IMR-90 (cell line): ENCODE measurements at places on chromosomes 12 and 14.
A peak's percentile ranks its signal among the peaks of the same experiment; 100 is the strongest.

GRCh38 chr12:68790081-68790951 lies 17.7 kb upstream of the MDM2 start:
- no peak overlapping the region for H3K4me3 ChIP-seq
- H3K4me1 ChIP-seq = peaks cover 4% of the 10 kb centered on the region
- no peak overlapping the region for H3K27ac ChIP-seq
- no peaks in the 10 kb centered on the region for H3K36me3 ChIP-seq

DNA sequence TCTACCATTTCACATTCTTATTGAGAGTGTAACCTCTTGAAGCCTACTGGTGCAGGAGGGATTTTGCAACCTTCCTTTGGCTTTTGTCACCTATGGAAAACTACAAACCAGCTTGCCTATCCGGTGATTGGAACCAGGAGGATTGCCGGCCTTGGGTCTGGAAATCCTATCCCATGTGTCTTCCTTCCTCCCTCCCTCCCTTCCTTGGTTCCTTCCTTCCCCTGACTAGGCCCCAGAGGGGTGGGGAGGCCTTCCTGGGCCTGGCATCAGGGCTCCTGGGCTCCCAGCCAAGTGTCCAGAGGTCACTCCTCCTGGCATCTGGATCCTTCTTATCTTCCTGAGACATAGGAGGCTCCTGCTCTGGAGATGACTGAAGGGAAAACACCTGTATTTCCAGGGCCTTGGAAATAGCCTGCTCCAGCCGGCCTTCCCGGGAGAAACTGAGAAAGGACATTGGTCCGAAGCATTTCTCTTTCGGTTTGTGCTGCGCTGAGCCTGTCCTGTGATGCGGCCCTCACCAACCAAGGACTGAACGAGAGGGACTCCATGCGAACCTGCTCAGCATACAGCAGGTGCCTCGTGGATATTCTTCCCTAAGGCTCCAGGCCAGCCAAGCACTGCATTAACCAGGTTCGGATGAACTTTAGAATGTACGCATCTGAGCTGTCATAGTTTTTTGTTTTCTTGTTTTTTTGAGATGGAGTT lies 43.4 kb downstream of the PSMA6 start:
- no peaks in the 10 kb centered on the region for H3K36me3 ChIP-seq
- H3K27ac ChIP-seq = no peak overlapping the region; the same call in 1 of the 2 replicates
- H3K27me3 ChIP-seq = no peaks in the 10 kb centered on the region

DNA sequence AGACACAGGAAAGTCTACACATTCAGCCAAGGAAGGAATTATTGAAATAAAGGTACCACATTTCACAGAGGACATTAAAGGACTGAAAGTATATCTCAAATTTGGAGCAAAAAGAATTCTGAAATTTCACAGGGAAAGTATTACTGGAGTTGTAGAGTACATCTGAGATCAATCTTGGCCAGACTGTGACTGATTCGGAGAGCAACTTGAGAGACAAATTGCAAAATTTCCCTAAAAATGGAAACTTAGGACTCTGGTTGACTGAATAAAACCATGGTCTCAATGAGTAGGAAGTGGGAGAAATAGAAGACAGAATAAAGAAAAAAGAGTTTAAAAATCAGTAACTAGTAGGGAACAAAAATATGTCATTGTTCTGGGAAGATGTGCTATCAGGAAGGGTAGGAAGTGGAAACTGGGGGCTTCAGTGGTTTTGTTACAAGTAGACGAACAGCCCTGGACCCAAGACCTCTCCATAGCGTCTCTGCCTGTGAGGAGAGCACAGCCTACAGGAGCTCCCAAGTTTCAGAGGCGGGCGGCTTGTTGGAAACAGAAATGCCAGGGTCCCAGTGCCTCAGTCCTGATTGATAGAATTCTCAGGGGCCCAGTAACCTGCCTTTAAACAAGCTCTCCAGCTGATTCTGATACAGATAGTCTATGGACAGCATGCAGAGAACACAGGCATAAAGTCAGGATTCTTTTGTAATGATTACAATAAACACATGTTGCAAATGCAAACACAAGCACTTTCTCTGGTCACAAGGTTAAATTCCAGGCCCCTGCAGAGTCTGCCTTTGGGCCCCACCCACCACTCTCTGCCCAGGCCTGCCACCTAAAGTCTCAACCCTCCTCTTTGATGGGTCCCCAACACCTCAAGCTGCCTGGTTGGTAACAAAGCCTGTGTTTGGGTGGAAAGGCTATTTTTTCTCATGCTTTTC lies 63.1 kb downstream of the BBS10 start:
- H3K4me3 ChIP-seq = no peak overlapping the region
- no peaks in the 10 kb centered on the region for H3K36me3 ChIP-seq
- peak overlapping the region; percentile 84; the same call in 1 of the 2 replicates for H3K27ac ChIP-seq

DNA sequence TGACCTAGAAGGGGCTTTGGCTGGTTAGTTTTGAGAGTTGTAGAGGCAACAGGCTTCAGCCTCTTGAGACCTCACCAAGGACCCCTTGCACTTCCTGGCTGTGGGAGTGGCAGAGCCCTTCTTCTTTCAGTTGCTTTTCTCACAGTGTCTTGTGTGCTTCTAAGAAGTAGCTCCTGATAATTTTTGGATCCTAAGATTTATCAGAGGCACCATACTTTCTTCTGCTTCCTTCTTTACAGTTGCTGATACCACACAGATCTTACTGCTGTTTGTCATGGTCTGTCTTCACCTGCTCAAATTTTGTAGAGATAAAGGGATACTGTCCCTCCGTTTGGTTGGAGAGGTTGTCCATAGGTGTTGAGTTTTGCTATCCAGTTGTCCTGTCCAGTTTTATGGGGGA lies 33.8 kb downstream of the VRK1 start:
- peaks cover 6% of the 10 kb centered on the region for H3K4me1 ChIP-seq
- no peaks in the 10 kb centered on the region for H3K27me3 ChIP-seq
- H3K36me3 ChIP-seq = no peaks in the 10 kb centered on the region

DNA sequence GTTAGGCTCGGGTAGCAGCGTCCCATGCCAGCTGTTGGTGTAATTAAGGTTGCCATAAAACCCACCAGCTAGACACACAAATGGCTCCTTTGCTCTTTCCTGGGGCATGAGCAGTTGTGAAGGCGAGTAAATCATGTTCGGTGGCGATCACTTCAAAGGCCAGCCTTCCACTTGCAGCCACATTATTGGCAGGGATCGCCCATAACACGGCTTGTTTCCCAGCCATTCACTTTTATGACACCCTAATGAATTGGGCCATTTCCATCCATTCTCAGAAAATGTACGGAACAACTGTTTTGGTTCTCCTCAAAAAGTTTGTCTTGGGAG lies 63.4 kb downstream of the BEGAIN start:
- H3K4me3 ChIP-seq = no peak overlapping the region
- H3K27me3 ChIP-seq = no peaks in the 10 kb centered on the region
- H3K27ac ChIP-seq = no peak overlapping the region
- H3K4me1 ChIP-seq = no peaks in the 10 kb centered on the region

DNA sequence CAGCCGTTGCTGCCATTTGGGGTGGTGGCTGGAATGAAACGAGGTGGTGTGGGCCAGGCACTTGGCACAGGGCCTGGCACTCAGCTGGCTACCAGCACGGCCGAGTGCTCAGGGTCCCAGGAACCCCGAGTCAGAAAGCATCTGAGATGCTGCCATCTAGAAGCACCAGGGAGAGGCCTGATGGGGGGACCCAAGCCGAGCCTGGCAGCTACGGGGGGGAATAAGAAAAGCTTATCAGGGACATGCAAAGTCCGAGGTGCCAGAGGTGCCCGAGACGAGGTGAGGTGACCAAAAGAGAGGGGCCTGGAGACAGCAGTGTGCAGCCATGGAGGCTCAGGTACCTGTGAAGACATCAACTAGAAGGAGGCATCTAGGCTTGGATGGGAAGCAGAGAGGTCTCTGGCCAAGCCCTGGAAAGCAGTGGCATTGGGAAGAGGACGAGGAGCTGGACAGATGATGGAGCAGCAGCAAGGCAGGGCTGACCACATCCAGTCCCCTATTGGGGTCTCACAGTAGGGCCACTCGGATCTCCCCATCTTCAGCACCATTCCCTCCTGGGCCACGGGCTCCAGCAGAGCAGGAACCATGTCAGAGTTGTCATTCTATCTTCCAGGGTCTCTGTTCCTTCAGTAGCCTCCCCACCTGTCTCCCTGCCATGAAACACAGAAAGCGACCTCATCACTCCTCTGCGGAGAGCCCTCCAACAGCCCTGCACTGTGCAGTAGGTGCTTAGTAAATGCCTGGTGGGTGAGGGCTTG lies 59.3 kb upstream of the DIO3 start:
- DNase-seq = no peak
- H3K4me3 ChIP-seq = no peak overlapping the region
- H3K27ac ChIP-seq = no peak overlapping the region
- no peaks in the 10 kb centered on the region for H3K36me3 ChIP-seq

DNA sequence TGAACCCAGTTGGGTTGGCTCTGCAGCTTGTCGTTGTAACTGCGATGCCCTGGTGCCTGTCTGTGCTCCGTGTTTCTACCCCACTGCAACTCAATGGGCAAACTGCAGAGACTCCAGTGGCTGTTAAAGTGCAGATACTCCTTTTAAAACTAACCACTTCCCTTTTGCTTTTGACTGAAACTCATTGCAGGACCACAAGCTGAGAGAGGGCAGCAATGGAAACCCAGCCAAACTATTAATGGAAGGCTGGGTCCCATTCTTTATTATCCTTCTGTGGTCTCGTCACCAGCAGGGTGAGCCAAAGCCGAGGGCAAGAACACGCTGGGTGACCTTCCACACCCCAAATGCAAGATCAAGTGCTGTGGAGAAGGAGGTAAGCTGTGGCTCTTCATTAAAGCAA lies 910.4 kb downstream of the VRK1 start:
- no peak for DNase-seq
- H3K4me1 ChIP-seq = no peaks in the 10 kb centered on the region
- no peaks in the 10 kb centered on the region for H3K36me3 ChIP-seq
- no peak overlapping the region for H3K27ac ChIP-seq
- no peak overlapping the region for H3K4me3 ChIP-seq
- H3K27me3 ChIP-seq = no peaks in the 10 kb centered on the region

DNA sequence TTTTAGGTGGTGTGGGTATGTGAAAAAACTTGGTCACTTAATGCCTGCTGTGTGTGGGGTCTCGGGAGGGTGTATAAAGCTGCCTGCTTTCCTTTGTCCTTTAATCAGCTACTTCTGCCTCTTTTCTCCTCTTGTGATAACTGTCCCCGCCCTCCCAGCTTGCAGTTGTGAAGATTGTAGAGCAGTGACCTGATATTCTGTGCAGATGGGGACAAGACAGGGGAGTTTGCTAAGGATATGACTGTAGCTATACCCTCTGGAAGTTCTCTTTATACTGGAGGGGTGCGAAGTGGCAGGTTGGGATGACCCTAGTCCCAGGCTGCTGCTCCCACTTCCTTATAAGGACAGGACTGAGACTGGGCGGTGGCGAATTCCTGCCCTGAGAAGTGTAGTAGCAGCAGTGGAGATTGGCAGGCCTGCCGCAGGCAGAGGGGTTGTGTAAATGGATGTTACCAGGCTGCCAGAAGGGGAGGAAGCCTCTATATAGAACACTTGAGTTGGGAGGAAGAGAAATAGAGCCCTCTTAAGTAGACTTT lies 835 bp downstream of the MYL6 start:
- peaks cover 15% of the 10 kb centered on the region for H3K4me1 ChIP-seq
- no peaks in the 10 kb centered on the region for H3K27me3 ChIP-seq
- peak; percentile 58 for DNase-seq
- peaks cover 52% of the 10 kb centered on the region for H3K36me3 ChIP-seq
- peak overlapping the region; percentile 73 for H3K4me3 ChIP-seq

DNA sequence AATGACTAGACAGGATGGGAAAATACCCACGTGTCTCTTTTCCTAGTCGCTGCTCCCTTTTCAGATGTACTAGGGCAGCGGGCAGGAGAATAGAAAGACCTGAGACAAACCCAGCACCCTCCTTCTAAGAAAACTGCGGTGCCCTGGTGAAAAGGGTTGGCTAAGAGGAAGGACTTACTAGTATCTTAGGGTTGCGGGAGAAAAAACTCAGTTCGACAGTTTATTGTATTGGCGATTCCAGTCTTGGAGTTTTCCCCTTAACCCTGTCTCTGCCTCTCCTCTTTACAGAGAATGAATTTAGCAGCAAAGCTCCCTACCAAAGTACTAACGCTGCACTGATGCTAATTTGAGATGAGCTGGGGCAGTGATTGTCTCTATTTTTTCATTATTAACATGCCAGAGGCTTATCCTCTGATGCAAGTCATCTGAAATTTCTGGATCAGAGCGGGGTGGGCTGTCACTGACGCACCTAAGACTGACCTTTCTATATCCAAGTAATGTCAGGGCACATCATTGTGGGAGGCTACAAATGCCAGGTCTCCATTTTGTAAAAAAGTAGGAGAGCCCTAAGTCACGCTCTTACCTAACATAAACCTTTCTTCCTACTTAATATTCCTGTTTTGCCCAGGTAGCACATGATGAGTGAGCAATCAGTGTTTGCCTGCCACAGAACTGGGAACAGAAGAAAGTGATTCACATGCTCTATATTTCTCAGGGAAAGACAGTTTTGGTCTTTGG lies 916 bp upstream of the PAWR start:
- peaks cover 10% of the 10 kb centered on the region; the same call in 1 of the 2 replicates for H3K4me1 ChIP-seq
- peak overlapping the region; percentile 96 for H3K4me3 ChIP-seq
- H3K27ac ChIP-seq = peak overlapping the region; percentile 46

GRCh38 chr12:47863467-47863866 lies 41.3 kb downstream of the VDR start:
- DNase-seq = no peak
- H3K27ac ChIP-seq = no peak overlapping the region
- no peak overlapping the region for H3K4me3 ChIP-seq
- H3K36me3 ChIP-seq = no peaks in the 10 kb centered on the region

- H3K36me3 ChIP-seq = no peaks in the 10 kb centered on the region
- no peaks in the 10 kb centered on the region for H3K27me3 ChIP-seq
- H3K4me3 ChIP-seq = no peak overlapping the region
- peaks cover 16% of the 10 kb centered on the region for H3K4me1 ChIP-seq
- H3K27ac ChIP-seq = peak overlapping the region; percentile 94
- peak; percentile 82 for DNase-seq
Measured at GRCh38 chr12:100127766-100128511, 14.7 kb downstream of the BLTP3B start.

DNA sequence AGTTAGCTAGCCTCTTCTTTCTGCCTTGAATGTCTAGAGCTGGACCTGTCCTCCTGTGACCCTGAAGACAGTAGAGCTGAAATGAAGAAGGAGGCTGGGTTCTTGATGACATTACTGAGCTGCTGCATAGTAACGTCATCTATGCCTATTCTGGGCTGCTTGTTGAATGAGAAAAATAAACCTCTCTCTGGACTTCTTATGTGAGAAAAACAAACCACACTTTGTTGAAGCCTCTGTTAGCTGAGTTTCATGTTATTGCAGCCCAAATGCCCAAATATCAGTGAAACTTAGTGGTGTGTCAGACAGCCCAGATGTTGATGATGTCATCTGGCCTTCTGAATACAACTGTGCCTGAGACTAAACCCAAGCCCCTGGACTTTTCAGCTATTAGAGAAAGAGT lies 67.0 kb upstream of the MAX start:
- no peak overlapping the region for H3K27ac ChIP-seq
- H3K4me1 ChIP-seq = peaks cover 11% of the 10 kb centered on the region
- no peaks in the 10 kb centered on the region for H3K27me3 ChIP-seq
- H3K4me3 ChIP-seq = no peak overlapping the region
